ENCODE measurements at places on chromosomes 6 and 20.

DNA sequence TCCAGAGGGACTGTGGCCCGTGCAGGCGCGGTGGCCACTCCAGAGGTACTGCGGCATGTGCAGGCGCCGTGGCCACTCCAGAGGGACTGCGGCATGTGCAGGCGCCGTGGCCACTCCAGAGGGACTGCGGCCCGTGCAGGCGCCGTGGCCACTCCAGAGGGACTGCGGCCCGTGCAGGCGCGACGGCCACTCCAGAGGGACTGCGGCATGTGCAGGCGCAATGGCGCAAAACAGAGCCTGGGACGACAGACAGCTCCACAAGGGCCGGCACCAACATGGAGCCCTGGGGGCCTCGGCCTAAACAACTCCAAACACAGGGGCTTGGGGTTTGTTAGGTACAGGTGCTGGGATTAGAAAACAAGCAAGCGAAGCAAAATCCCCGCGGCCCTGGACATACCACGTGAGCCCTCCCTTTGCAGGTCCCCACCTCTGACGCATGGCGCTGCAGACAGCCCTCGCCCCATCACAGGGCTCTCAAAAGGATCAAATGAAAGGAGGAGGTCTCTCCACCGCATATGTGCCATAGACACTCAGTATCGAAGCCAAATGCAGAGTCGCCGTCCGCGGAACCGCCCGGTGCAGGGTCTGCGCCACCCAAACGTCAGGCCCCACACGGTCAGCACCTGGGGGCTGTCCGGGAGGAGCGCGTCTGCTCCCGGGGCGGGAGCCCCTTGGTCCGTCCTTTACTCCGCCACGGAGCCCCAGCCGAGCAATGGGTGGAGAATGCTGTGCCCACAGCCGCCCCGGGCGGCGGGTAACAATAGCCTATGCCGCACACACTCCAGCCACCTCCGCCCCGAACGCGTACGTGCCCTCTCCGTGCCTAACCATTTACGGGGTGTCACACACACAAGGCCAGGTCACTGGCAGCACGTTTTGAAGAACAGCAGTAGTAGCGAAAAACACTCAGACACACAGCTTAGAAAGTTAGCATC is 85.7 kb downstream of the TAF4 start:
- DNase-seq = no peak

- DNase-seq = no peak
Observed at GRCh38 chr20:63032861-63033793, 26.4 kb upstream of the BHLHE23 start.

- no peak for DNase-seq
Observed at GRCh38 chr6:30322527-30323501, 3.9 kb upstream of the TRIM39 start.

DNA sequence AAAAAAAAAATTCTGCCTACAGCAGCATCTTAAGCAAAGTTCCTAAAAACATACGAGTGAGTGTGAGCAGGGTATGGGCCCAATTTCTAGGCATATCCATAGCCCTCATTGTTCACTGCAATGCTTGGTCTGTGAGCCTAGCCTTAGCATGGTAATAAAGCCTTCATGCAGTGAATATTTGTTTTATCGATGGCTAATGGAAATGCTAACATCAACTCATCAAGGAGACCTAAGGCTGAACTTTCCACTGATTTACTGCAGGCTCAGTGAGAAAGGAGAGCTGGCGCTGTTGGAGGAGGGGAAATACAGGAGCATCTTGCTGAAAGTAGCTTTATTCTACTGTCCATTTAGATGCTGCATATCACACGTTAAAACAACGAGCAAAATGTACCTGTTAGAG is 139.6 kb upstream of the DTNBP1 start:
- DNase-seq = no peak

GRCh38 chr6:144543006-144543871 is 258.1 kb downstream of the UTRN start:
- DNase-seq = peak; percentile 17

GRCh38 chr6:168057836-168058235 is 21.2 kb downstream of the FRMD1 start:
- DNase-seq = peak; percentile 8

DNA sequence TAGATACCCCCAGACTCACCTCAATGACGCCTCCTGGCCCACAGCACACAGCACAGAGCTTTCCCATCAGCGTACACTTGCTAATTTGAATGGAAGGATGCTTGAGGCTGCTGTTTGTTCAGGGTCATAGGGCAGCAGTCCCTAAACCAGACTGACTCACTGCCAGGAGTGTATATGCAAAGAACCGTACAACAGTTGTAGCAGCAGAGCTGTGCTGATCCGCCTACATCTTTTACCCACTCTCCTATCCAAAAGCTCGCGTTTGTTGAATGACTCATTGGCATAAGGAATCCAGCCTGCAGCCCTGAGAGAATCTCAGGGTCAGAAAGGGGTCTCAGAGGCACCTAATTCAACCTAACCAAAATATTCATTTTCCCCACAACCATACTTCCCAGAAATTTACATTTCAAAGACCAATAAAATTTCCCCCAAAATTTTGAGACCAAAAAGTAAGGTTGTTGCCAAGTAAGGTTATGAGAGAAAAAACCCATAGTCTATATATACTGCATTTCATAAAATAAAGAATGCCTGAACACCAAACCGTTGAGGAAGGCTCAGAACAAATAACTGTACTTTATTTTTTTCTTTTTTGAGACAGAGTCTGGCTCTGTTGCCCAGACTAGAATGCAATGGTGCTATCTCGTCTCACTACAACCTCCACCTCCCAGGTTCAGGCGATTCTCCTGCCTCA is 35.3 kb upstream of the CCND3 start:
- DNase-seq = peak; percentile 48

DNA sequence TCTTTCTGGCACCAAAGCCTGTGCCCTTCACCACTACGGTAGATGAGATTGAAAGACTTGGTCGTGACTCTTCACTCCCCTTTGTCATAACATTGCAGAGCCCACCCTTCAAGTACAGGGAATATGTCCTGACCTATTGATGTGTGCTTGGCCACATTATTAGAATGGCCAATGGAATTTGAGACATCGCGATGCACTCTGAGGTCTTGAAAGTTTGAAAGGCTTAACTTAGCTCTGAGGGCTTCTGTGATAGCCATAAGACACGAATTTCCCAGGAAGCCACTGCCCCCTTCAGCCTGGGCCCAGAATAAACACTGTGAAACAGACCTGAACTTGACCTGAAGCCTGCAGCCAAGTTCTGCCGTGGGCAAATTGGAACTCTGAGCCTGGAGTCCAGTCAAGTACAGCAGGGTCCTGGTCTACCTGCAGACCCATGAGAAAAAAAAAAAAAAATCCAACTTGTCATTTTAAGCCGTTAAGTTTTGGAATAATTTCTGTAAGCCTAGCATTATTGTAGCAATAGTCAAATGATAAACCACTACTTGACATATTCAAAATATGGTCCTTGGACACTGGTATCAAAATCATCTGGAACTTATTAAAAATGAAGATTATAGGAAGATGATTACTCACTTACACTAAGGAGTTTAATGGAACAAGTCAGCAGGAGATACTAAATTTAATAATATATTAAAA is 36.9 kb upstream of the TRAF3IP2 start:
- peak; percentile 36 for DNase-seq

- no peak for DNase-seq
Observed at GRCh38 chr6:11878735-11879134, 100.1 kb upstream of the ADTRP start.

DNA sequence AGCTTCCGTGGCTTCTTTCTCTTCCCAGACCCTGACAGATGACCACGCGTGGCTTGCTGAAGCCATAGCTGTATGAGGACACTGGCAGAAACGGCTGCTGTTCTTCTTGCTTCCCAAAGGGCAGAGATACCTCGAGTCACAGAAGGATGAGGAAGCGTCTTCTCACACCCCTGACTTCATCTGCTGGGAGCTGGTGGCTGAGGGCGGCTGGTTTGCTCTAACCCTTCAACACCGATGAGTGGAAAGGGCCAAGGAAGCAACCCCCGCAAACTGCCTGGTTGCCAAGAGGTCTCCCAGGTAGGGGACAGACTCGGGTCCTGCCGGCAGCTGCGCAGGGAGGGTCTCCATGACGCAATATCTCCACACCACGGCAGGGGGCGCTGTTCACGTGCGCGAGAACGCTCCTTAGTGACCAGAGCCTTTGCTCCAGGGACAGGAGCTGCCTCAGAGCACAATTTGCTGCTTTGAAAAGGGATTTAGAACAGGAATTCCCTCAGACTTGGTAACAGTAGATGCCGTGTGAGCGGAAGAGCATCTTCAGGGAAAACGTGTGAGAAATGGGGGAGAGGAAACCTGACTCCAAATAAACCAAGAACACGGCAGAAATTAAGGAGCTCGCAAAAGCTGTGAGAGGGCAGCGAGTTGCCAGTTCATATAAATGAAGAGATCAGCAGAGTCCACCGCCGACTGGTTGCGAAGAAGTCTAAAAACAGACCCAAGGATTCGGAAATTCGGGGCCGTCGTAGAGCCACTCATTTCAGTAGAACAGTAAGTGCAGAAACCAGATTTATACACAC is 80.2 kb downstream of the ERMARD start:
- peak; percentile 50 for DNase-seq

Measured in RWPE1 (cell line).